Fibroblast of skin of scalp (primary cell): ENCODE measurements at places on chromosomes 5 and 9.

DNA sequence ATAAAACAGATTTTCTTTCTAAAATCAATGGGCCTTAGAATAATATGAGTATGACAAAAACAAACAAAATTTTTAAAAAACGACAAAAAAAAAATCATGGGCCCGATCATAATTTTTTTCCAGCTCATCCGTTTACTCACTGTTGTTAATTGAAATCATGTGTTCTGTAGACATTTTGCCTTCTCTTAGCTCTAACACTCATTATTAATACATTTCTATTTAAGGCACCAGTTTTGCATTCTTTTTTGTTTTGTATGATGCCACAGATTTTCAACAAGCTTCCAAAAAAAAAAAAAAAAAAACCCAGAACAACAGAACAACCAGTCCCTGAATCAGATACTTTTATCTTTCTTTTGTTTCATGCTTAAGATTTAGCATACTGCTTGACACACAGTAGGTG lies 86.4 kb downstream of the PRLR start:
- peak; percentile 37 for DNase-seq

- no peak for DNase-seq
Measured at GRCh38 chr5:32278406-32278805, 34.3 kb downstream of the MTMR12 start.

DNA sequence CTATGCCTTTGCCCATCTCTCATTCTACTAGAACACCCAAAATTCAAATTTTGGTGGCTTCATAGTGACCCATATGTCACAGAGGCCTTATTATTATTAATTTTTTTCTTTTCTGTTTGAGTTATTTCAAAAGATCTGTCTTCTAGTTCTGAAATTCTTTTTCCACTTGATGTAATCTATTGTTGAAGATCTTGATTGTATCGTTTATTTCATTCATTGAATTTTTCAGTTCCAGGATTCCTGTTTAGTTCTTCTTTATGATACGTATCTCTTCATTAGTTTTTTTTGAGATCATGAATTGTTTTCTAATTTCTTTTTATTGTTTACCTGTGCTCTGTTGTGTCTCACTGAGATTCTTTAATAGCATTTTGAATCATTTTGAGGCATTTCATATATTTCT lies 24.6 kb upstream of the APBA1 start:
- no peak for DNase-seq

DNA sequence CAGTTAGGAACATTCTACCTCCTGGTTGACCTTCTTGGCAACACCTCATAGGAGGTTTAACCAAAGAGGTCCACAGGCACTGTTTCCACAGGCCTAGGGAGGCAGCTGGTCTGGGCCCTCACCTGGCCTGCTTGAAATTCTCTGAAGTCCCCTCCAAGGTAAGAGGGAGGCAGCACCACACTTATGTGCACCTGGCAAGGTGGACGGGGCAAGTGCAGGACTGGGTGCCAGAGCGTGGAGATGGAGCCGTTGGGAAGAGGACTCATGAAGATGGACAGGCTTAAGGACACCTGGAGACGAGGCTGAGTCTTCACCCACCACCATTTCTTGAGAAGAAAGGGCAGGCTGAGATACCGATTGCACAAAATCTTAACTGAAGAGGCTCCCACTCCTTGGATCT lies 6.6 kb upstream of the BARHL1 start:
- no peak for DNase-seq

- no peak for DNase-seq
Measured at GRCh38 chr5:179221196-179221876, 123.9 kb downstream of the ADAMTS2 start.

- DNase-seq, result no peak
Measured at GRCh38 chr5:159040181-159040580, 59.5 kb downstream of the EBF1 start.

DNA sequence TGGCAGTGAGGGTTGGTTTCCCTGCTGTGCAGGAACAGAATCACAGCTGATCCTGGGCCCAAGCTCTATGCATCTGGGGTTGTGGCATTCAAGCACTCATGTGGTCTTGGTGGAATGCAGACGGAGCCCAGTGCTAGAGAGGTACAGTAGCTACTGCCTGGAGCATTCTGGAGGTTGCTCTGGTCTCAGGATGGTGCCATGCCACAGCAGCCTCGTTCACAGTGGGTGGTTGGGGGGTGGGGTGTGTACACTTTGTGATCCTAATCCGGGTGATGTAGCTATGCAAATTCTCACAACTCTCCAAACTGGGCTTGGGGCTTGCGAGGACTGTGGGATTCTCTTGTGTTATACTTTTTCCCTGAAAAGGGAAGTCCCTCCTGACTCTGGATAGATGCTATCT lies 45.2 kb downstream of the FGD3 start:
- DNase-seq, result no peak

DNA sequence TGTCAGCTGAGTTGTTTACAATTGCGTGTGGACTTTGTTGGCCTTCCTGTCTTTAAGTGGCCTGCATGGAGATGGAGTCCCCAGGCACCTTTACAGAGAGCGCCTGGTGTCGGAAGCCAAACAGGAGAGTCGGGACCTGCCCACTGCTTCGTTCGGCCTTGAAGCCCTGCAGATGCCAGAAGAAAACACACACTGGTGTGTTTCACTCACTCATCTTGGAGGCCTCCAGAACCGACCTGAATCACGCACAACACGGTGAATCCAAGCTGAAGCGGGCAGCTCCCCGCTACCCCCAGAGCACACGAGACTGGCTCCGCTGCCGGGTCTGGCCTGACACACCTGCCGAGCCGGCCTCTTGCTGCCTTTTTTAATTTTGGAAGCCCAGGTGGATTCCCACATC lies 419.4 kb upstream of the IRX4 start:
- DNase-seq, result no peak

- no peak for DNase-seq
Measured at GRCh38 chr9:129381481-129381957, 203.5 kb upstream of the IER5L start.

DNA sequence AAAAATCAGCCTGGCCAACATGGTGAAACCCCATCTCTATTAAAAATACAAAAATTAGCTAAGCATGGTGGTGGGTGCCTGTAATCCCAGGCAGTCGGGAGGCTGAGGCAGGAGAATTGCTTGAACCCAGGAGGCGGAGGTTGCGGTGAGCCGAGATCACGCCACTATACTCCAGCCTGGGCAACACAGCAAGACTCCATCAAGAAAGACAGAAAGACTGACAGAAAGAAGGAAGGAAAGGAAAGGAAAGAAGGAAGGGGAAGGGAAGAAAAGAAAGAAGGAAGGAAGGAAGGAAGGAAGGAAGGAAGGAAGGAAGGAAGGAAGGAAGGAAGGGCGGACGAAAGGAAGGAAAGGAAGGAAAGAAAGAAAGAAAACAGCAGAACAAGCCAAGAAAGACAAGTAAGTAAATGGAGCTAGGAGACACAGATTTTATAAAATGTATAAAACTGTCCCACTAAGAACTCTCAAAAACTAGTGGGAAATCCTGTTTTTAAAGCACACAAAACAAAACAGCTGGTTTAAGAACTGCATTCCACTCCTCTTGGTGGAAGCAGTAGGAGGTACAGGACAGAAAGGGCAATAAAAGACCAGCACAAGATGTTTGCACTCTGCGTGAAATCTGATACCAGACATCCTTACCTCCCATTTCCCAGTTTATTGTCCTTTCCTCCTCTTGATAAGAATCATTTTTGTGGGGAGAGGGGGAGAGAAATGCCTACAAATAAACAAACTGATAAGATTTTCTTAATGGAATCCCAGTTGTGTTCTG lies 46.7 kb downstream of the MYO10 start:
- peak; percentile 54 for DNase-seq

DNA sequence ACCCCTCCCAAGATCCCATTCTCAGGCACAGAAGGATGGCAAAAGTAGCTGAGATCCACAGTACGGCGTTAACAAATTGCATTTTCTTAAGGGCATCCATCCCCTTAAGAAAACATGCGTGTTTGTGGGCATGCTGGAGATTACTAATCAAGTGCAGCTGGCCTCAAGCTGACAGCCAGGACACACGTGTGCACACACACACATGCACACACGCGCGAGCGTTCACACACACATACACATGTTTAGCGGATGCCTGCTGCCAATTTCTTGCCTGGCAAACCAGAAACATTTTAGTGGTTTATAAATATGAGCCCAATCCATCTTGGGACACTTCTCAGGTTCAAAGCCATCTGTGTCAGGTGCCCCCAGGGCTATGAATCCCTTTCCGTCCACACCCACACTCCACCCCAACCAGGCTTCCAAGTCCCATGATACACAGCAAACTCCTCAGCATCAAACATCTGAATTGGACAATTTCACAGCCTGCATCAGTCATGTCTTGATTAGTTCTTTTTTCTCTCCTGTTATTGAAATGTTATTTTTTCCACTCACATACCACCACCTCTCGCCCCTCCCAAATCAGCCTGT lies 23.5 kb upstream of the SMIM23 start:
- peak; percentile 14 for DNase-seq

DNA sequence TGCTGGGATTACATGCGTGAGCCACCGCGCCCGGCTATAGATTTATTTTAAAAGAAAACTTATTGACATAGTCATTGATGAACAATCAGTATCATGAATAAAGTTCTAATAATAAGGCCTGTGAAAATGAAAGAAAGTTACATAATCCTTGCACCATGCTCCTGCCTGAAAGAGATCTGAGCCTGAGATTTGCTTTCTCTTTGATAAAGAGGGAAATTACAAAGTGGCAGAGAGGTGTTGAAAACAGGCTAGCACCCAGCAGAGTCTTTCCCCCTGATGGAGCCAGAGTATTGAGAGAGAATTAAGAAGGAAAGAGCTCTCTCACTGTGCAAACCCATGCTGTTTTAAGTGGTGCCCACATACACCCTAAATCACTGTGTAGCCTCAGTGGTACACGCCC lies 37.2 kb downstream of the SLC6A7 start:
- no peak for DNase-seq

DNA sequence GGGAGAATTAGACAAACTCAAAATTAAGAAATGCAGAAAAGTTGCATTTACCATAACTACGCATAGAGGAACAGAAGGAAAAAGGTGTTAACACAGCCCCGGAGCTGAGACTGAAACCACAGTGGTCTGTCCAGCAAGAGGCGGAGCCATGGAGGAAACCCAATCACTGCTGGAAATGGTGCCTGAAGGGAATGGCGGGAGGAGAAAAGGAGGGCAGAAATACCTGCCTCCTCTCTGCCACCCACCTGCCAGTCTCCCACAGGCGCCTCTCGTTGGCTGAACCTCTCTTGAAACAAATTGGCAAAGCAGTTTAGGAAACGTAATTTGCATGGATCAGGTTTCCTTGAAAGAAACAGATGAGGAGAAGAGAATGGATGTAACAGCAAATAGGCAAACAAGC lies 9.7 kb upstream of the PRKACG start:
- no peak for DNase-seq

GRCh38 chr9:71854811-71855210 lies 56.2 kb downstream of the ABHD17B start:
- no peak for DNase-seq

- peak; percentile 60 for DNase-seq
Measured at GRCh38 chr9:110638381-110638954, 30.1 kb upstream of the MUSK start.

GRCh38 chr5:9302218-9302617 lies 243.7 kb downstream of the SEMA5A start:
- peak; percentile 6 for DNase-seq

GRCh38 chr9:29212397-29213387 lies 1639.4 kb upstream of the C9orf72 start:
- no peak for DNase-seq

DNA sequence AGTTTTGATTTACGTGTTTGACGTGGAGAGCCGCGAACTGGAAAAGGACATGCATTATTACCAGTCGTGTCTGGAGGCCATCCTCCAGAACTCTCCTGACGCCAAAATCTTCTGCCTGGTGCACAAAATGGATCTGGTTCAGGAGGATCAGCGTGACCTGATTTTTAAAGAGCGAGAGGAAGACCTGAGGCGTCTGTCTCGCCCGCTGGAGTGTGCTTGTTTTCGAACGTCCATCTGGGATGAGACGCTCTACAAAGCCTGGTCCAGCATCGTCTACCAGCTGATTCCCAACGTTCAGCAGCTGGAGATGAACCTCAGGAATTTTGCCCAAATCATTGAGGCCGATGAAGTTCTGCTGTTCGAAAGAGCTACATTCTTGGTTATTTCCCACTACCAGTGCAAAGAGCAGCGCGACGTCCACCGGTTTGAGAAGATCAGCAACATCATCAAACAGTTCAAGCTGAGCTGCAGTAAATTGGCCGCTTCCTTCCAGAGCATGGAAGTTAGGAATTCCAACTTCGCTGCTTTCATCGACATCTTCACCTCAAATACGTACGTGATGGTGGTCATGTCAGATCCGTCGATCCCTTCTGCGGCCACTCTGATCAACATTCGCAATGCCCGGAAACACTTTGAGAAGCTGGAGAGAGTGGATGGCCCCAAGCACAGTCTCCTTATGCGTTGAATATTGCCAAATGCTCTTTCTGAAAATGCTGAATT lies 850 bp downstream of the RRAGA start:
- DNase-seq, result peak; percentile 52

DNA sequence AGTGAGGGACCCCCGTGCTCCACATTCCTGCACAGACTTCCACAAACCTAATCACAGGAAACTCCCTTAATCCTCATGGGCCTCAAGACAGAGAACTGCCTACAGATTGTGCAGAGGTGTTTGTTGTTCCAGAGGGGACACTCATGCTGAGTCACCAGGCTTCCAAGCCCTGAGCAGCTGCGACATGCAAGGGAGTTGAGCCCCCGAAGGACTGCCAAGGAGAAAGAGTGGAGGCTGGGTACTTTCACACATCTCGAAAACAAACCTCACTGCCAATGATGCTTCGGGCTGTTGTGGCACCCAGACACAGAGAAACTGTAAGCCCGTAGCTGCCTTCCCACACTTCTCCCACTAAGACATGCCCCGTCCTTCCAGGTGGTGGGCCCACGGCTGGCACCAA lies 480.8 kb downstream of the CDH12 start:
- peak; percentile 34 for DNase-seq

- no peak for DNase-seq
Measured at GRCh38 chr5:52748590-52748989, 39.1 kb upstream of the ITGA1 start.

DNA sequence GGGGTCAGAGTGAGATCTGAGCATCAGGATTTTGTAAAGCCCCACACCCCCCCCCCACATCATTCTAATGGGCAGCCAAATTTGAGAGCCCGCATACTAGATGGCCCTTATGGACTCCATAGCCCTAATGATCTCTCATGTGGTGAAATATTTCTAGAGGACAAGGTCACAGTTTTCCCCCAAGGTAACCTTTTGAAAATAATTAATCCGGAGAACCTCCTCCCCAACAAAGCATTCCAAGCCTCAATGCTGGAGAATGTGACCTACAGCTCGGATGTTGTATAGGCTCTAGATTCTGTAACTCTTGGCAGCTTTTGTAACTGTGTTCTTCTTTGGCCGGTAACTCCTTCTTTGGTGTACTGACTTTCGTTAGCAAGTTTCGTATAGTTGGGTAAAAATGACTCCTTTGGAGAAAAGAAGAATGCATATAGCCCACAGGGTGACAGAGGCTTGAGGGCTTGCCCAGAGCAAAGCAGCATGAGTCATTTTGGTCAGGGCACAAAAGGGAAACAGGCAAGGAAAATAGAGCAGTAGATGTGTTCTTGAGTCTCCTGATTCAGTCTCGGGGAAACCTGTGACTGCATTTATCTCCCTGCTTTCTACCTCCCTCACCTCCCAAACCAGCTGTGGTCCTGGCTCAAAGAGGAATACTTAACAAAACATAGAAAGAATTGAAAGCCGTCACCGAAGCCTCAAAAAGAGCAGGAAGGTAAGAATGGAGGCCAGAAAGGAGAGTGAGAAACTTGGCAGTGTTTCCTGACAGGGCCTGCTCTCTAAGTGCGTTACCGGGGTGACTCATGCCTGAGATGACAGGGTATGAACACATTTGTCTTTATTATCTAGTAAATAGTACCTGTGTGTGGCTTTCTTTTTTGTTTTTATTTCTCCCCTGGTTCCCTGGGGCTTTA lies 6.6 kb upstream of the XPA start:
- peak; percentile 80 for DNase-seq
